ENCODE measurements at places on chromosomes 7 and 10. TPM values are rescaled to one million over a fixed set of nuclear protein-coding genes. Genes with fewer than 3 reads are reported as not detected.

The OPALIN gene
- total RNA-seq: not detected

The FAM25C gene
- not detected for total RNA-seq

The TMEM225B gene
- total RNA-seq: 1.3 TPM

- DNase-seq: peak; percentile 82
Measured at GRCh38 chr10:124741281-124741921, 2.8 kb downstream of the FAM53B start.

The MYL7 gene
- not detected for total RNA-seq

The CTAGE8 gene
- 1.4 TPM for total RNA-seq

The ZNF853 gene
- 0.23 TPM for total RNA-seq

- DNase-seq: no peak
Measured at GRCh38 chr7:95758187-95758586, 14.2 kb upstream of the DYNC1I1 start.

DNA sequence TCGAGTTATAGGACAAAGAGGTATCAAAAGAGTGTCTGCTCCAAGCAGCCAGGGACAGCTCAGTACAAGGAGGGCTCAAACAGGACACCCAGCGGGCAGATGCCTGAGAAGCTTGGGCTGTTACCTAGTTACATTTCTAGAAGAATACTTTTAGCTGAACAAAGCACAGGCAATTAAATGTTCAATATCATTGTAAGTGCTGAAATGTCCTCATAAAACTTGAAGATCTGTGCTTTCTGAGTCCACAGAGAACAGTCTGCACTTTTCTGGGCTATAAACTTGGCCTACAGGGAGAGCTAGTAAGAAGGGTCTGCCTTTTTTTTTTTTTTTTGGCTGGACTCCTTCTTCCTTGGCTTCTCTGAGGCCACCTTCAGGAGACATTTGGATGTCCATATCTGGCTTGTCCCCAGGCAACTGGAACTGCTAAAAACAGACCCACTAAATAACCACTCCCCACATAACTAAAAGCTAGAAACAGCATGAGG lies 123.2 kb downstream of the SLC16A9 start:
- no peak for DNase-seq

DNA sequence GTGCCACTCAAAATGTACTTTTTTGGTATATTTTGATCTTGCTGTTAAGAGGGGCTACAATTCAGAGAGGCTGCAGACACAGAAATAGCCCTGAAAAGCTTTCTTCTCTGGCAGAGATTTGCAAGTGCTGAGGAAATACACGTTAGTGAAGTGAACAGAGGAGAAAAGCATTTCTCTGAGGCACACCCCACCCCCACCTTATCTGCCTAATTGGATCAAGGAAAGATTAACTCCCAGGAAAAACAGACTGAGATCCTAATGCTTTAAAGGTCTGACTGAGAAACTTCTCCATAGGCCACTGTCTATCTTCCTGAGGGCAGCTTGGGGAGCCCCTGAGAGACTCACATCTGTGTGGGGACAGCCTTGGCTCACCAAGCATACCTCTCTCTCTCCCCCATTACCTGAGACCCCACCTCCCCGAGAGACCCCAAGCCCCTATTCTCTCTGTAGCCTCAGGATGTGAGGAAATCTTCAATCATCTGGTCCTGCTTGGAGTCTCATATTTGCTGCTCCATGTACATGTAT lies 14.8 kb upstream of the AKR1C3 start:
- DNase-seq: no peak

GRCh38 chr7:42080841-42081586 lies 156.0 kb downstream of the GLI3 start:
- DNase-seq: no peak

The TFEC gene
- 0.28 TPM for total RNA-seq

The SFTPA2 gene
- not detected for total RNA-seq

- no peak for DNase-seq
Measured at GRCh38 chr7:143467724-143468123, 9.9 kb upstream of the TAS2R41 start.

GRCh38 chr10:131206111-131206995 lies 105.2 kb downstream of the TCERG1L start:
- DNase-seq: no peak

The C10orf62 gene
- total RNA-seq: not detected

DNA sequence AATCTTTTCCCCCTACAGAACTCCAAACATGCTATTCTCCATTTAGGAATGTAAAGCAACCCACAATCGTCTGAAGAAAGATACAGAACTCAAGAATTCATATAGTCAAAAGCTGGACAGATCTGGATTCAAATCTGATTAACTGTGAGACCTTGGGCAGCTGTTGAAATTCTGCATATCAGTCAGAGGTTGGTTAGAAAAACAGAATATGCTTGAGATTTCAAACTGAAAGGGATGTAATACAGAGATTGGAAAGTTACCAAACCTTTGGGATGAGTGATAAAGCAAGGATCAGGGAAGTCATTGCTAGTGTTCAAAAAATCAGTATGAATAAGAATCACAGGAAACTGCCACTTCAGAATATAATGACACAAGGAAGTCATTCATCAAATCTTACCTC lies 406.6 kb downstream of the HTR7 start:
- DNase-seq: no peak

GRCh38 chr7:114026486-114027089 lies 107.8 kb upstream of the PPP1R3A start:
- DNase-seq: no peak

The TMEM140 gene
- total RNA-seq: 37.1 TPM

GRCh38 chr10:118151461-118151860 lies 104.7 kb upstream of the RAB11FIP2 start:
- no peak for DNase-seq

The TRIL gene
- not detected for total RNA-seq

The ZNF277 gene
- total RNA-seq: 27.6 TPM

DNA sequence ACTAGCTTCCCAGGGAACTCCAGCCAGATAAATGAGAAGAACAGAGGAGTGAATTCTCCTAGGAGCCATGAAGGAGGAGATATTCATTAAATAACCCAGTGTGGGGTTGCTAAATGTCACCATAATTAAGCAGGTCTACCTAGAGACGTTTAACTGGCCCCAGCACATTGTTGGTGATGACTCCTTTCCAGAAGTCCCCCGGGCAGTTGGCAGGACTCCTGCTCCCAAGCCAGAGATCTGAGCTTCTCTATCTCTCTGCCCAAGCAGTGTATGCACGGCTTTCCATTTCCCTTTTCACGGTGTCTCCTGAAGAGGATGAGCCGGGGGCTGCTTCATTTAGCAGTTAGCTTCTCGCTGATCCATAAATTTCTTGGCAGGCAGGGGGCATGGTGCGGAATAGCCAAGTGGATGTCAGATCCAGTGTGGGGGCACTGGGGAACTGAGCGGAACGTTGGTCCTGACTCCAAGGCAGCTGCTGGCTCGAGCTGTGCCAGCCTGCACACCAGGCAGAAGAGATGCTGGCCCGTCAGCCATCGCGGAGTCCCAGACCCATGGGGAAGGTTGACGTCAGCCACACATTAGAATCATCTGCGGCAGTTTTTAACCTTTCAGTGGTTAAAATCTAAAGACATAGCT lies 142.0 kb upstream of the NPY start:
- DNase-seq: no peak

DNA sequence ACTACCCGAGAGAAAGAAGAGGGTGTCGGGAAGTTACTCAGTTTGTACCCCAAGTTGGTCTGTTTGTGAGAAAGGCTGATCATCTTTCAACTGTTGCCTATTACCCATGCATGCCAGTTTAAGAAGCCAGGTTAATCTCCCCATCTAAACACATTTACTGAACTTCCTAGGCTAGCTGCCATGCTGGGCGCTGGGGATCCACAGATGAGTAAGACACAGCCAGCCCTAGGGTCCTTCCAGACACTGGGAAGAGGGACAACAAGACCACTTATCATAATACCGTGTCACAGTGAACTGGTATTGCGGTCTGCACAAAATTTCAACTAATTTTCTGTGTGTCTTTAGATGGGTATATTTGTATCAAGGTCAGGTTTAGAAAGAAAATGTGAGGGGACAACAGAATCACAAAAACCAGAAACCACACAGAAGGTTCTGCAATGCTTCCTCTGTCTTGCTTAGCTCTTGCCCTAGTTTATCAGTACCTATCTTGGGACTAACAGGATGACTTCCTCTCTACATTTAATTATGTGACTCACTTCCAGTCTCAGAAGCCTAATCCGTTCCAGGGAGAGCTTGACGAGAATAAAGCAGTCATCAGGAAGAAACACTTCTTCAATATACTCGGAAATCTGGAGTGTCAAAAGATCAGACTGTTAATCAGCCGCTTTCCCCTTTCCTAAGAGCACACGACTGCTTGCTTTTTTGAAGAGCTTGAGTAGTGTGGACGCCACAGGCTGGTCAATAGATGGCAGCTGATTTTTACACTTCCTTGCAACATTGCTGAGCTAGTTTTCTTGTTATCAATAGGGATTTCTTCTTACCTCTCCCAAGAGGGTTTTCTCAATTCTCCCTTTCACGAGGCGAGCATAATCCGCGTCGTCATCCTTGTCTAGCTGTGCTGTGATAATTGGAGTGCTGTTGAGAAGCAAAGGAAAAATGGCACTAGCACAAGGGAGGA lies 45.7 kb downstream of the POLR3A start:
- no peak for DNase-seq

GRCh38 chr7:129951226-129952085 lies 1.3 kb downstream of the UBE2H start:
- no peak for DNase-seq

DNA sequence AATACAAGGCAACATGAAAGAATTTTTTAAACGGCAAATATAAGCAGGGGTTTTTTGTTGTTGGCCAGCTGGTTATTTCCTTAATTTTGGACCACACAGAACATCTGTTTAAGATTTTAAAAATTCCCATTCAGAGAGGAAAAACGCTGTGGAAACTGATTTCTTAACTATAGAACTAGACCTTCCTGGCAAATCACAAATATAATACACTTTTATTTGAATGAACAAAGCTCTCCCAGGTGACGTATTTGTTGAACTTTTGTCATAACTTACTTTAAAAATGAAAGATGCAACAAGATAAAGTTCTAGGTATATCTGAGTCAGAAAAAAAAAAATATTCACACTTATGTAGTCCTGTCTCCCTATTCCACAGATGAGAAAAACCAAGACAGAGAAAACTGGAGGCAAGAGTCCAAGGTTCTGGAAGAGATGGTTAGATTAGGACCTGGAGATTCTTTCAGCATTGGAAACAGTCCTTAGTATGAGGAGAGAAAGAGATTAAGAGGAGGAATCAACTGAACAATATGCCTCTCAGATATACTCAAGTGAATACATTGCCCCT lies 269.1 kb downstream of the NEBL start:
- no peak for DNase-seq

DNA sequence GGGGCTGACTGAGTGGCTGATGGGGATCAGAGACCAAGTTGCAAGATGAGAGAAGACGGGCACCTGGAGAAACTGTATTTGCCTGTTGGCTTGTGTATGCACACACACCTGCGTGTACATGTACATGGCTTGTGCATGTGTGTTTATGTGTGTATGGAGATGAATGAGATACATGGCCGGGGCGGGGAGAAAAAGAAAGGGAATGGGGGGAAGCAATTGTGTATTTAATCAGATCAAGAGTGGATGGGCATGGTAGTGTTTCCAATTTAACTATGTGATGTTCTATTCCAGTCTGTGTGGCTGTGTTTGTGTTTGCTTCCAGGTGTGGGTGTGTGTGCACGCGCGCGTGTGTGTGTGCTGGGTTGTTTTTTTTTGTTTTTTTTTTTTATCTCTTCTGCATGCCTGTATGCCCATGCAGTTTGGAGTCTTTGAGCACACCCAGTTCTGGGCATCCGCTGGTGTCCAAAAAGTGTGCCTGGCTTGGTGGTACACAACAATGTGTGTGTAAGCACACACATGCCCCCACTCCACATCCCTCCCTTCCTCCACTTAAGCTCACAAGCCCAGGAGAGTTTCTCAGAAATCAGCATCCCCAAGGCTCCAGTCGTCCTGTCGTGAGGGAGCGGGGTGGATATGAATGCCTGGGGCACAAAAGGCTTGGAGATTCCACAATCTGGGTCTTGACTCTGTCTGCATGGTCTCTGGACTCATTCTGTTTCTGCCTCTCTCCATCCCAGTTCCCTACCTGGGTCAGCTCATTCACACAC lies 2.5 kb upstream of the VGF start:
- no peak for DNase-seq

DNA sequence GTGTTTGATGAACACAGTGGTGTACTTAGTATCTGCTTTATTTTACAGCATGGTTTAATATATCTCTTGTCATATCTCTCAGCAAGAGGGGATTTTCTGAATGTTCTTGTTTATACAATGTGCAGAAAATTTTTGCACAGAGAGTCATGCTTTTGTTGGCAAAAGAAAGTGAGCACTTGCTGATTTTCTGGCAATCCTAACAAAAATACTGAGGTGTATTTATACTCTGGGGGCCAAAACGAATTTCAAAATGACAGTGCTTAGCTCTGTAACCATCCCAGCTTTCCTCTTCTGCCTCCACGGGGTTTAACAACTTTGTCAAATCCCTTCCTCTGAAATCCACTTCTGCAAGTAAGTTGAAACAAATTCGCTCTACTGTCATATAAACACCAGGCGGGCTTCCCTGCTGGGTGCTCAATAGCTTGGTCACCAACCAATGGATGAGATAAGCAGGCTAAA lies 169.2 kb downstream of the NOC3L start:
- DNase-seq: no peak

GRCh38 chr10:14545827-14546226 lies 215.1 kb upstream of the FRMD4A start:
- DNase-seq: no peak

DNA sequence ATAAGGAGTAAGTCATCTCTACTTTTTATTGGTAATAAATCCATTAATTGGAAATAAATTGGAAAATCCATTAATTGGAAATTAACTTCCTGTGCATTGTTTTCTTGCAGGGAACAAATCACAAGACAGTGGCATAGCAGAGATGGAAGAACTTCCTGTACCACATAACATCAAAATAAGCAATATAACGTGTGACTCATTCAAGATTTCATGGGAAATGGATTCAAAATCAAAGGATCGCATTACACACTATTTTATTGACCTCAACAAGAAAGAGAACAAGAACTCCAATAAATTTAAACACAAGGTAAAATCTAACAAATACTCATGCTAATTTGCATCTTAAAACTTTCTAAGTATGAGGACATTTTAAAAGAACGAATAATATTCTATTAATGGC lies 57.8 kb downstream of the PHYHIPL start:
- DNase-seq: no peak

The ARHGEF35 gene
- 6.0 TPM for total RNA-seq

DNA sequence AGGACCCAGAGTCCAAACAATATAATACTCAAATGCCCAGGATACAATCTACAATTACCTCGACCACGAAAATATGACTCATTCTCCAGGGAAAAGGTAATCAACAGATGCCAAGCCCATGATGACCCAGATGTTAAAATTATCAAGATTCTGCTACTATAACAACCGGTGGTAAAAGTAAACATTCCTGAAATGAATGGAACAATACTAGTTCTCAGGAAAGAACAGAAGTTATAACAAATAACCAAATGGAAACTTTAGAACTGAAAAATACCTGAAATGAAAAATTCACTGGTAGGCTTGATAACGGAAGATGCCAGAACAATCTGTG lies 34.1 kb upstream of the GUSB start:
- no peak for DNase-seq

The NIPSNAP2 gene
- 31.5 TPM for total RNA-seq

The GPR26 gene
- total RNA-seq: not detected

The OR6V1 gene
- total RNA-seq: not detected

GRCh38 chr10:36126076-36126475 lies 484.0 kb upstream of the FZD8 start:
- DNase-seq: no peak

The ZNF783 gene
- 14.4 TPM for total RNA-seq

The ACBD7 gene
- total RNA-seq: 2.6 TPM

- no peak for DNase-seq
Measured at GRCh38 chr7:142328551-142328950, 70.7 kb upstream of the PRSS58 start.

The CDK1 gene
- 121 TPM for total RNA-seq

The CALHM3 gene
- total RNA-seq: 0.48 TPM

- DNase-seq: no peak
Measured at GRCh38 chr7:33237036-33237435, 107.7 kb downstream of the BBS9 start.

Measured in activated CD4-positive, alpha-beta memory T cell treated with anti-CD3 and anti-CD28 coated beads, Interleukin-2, amount 10 ng/mL, durations not matched to agents 7 days and 5 days (primary cell).